Stimulated activated CD4-positive, alpha-beta T cell treated with anti-CD3 and anti-CD28 coated beads, TNF-alpha, amount 100 ng/mL, for 48 hours (primary cell): ENCODE measurements at places on chromosomes 16 and 17.
A peak's percentile ranks its signal among the peaks of the same experiment; 100 is the strongest.

- no peak for DNase-seq
These were observed 201.8 kb upstream of the CDH5 start for GRCh38 chr16:66164581-66165247.

DNA sequence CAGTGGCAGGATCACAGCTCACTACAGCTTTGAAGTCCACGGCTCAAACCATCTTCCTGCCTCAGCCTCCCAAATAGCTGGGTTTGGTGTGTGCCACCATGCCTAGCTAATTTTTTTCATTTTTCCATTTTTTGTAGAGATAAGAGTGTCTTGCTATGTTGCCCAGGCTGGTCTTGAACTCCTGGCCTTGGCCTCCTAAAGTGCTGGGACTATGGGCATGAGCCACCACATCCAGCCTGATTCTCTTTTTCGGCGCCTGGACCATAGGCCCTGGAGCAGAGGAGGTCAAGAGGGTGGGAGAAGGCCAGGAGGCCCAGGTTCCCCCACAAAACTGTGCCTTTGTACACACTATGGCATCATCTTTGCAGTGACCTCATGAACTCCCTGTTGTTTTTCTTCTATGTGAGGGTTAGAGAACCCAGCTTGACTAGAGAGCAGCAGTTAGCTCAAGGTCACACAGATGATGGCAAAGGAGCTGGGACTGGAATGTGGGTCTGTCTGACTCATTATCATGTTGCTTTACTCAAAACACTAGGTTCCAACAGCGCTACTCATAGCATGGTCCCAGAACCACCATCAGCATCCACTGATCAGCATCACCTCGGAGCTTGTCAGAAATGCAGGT is 16.3 kb downstream of the SCN4A start:
- no peak for DNase-seq

DNA sequence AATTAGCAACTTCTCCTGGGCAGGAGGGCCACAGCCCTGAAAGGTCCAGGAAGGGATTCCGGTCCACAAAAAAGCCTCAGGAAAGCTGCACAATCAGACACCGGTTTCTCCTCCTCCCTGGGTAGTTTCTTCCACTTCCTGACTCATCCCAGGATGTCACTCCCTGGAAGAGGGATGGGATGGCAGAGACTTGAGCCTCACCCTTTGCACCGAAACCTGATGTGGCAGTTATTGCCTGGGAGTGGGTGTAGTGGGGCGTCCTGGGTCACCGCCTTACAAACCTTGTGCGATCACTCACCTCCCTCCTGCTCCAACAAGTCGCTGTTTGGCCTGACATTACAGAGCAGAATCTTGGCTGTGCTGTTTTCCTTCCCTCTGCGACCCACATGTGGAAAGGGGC is 70.8 kb downstream of the LYRM1 start:
- DNase-seq: no peak

GRCh38 chr16:85451641-85452363 is 161.3 kb upstream of the GSE1 start:
- DNase-seq: no peak

GRCh38 chr17:7173687-7174602 is 5.2 kb downstream of the ASGR1 start:
- DNase-seq: peak; percentile 25

GRCh38 chr17:58105093-58105492 is 21.9 kb downstream of the DYNLL2 start:
- no peak for DNase-seq

DNA sequence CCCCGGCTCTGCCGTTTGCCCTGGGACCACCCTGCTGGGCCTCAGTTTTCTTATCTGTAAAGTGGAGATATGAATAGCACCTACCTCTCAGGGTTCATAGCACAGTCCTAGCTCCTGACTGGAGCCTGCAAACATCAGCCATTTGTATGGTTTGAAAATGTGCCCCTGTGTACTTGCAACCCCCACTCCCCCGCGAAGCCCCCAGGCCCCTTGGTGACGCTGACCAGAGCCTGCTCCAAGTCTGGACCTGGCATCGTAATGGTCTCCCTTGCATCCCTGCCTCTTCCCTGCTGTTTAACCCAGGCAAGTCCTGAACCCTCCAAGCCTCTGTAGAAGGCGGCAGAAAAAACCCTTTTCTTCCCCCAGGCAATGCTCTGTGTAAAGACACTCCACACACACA is 128.0 kb downstream of the IRF8 start:
- DNase-seq: no peak

GRCh38 chr17:30576326-30576861 is 99.2 kb downstream of the GOSR1 start:
- DNase-seq: no peak

- no peak for DNase-seq
These were observed 55.0 kb downstream of the RNF213 start for GRCh38 chr17:80315517-80316182.

DNA sequence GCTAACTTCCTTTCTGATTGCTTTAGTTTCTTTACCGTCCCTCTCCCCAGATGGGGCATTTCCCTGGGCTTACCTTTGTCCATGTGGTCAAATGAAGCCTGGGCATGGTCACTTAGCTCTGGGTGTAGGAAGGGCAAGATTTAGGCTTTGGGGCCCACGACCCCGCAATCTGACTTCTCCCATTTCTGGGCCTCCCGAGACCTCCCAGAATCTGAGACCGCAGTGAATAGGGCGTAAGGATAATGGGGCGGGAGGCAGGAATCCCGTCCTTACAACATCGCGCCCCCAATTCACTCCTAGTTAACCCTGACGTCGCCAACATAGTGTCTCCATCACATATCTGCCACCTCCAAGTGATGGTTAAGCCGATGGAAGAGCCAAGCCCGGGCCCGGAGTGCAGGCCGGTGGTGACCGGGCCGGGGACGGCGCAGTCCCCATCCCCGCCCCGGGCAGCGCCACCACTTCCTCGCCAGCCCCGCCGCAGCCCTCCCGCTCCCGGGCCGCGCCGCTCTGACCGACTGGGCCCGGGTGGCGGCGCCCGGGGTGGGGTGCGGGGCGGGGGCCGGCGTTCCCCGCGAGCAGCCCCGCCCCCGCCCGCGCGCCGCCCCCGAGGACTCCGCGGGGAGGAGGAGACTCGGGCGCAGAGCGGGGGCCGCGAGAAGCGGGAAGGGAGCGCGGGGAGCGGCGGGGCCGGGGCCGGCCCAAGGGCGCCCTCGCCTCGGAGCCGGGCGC is at the start of gene RHBDL3:
Gene RHBDL3 (plus strand): TSS at position 641 of the 732 bp plus-strand sequence. CDS start 358 bp downstream, outside the sequence.
- no peak for DNase-seq

DNA sequence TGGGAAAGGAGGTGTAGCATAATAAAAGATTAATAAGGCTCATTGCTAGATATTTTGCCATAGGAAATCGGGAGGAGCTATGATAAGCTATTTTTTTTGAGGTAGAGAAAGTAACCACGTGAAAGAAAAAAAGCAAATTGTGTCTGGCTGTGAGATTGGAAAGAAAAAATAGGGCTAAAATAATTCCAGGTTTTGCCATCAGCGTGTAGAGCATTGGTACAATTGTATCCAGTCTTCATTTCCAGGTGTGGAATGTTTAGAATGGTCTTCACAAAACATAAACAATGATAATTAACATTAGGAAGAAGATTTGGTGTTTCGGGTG is 1.1 kb downstream of the TANC2 start:
- no peak for DNase-seq

DNA sequence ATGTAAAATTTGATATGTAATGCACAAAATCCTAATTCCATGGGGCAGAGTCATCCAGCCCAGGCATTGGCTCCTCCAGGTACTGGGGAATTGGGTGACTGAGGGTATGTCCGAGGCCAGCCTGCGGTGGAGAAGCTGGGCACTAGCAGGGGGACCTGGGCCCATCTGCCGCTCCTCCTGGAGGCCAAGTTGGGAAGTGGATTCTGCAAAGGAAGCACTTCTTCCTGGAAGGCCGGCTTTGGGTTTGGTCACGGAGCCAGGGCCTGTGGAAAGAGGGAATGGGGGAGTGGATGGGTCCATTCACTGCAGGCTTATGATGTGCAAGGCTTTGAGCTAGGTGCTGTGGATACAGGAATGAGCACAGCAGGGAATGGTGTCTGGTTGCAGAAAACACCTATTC is 85.8 kb downstream of the GNAO1 start:
- no peak for DNase-seq
